ENCODE measurements at places on chromosomes 1 and 21. TPM values are rescaled to one million over a fixed set of nuclear protein-coding genes. Genes with fewer than 3 reads are reported as not detected.

TSPAN1 gene
- 2.2 TPM for polyA plus RNA-seq

PALMD gene
- 13.7 TPM for polyA plus RNA-seq

DCDC2B gene
- polyA plus RNA-seq: 2.6 TPM

CACNA1S gene
- 0.16 TPM for polyA plus RNA-seq

BNIPL gene
- 0.73 TPM for polyA plus RNA-seq

STUM gene
- 21.1 TPM for polyA plus RNA-seq

FCRL4 gene
- not detected for polyA plus RNA-seq

MTR gene
- 18.9 TPM for polyA plus RNA-seq

CYYR1 gene
- polyA plus RNA-seq: 11.4 TPM

CD53 gene
- 23.3 TPM for polyA plus RNA-seq

FAM72D gene
- 3.3 TPM for polyA plus RNA-seq

AZIN2 gene
- 31.1 TPM for polyA plus RNA-seq
